ENCODE measurements at places on chromosomes 11 and 22. TPM values are rescaled to one million over a fixed set of nuclear protein-coding genes. Genes with fewer than 3 reads are reported as not detected.
A peak's percentile ranks its signal among the peaks of the same experiment; 100 is the strongest.

MYEOV gene
- 0.39 TPM for total RNA-seq

OR51B2 gene
- total RNA-seq: 0.20 TPM

OVCH2 gene
- not detected for total RNA-seq

INS gene
- not detected for total RNA-seq

CHEK1 gene
- 15.4 TPM for total RNA-seq

KDM4D gene
- total RNA-seq: 2.3 TPM

WNT11 gene
- 6.0 TPM for total RNA-seq

KRTAP5-8 gene
- total RNA-seq: not detected

DMC1 gene
- total RNA-seq: 3.9 TPM

ME3 gene
- total RNA-seq: 45.3 TPM

DNA sequence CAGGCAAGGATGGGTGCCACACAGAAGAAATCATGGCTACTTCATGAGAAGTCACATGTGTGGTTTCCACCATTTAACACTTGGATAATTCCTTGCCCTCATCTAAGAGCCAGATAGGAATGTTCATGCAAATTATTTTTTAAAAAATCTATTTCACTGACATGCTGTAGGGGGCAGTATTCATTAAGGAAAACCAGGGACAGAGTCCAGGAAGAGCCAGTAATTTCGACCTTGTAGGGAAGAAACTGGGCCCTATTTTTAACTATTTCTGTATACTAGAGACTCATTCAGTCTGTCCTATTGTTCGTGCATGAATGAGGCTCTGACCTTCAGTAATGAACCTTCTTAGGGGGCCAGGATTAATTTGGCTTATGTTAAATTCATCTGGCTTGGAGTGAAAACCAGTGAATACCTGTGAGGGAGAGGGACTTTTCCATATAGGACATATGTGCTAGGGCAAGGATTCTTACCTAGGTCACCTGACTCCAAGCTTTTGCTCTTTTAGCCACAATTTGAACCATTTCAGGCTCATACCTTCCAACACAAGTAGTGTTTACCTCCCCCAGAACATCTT, 192.7 kb downstream of the NAV2 start:
- H3K4me3 ChIP-seq: no peak overlapping the region
- DNase-seq: no peak

GRCh38 chr11:121032546-121032945, 8.6 kb downstream of the TBCEL start:
- no peak for DNase-seq
- no peaks in the 10 kb centered on the region for H3K4me1 ChIP-seq
- H3K4me3 ChIP-seq: no peak overlapping the region

DNA sequence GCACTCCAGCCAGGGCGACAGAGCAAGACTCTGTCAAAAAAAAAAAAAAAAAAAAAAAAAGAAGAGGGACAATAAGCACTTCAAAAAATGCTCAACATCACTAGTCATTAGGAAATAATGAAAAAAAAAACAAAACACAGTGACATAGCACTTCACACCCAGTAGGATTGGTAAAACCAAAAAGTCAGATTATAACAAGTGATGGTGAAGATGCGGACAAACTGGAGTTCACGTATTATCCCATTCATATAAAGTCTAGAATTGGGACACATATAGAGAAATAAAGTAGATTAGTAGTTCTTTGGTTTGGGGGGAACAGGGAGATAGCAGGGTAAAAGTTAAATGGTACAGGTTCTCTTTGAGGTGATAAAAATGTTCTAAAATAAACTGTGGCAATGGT, 64.6 kb downstream of the MRTFA start:
- H3K4me3 ChIP-seq: no peak overlapping the region
- H3K4me1 ChIP-seq: no peaks in the 10 kb centered on the region
- no peak overlapping the region for H3K27ac ChIP-seq
- no peak for DNase-seq
- no peaks in the 10 kb centered on the region for H3K36me3 ChIP-seq
- no peaks in the 10 kb centered on the region for H3K27me3 ChIP-seq

DNA sequence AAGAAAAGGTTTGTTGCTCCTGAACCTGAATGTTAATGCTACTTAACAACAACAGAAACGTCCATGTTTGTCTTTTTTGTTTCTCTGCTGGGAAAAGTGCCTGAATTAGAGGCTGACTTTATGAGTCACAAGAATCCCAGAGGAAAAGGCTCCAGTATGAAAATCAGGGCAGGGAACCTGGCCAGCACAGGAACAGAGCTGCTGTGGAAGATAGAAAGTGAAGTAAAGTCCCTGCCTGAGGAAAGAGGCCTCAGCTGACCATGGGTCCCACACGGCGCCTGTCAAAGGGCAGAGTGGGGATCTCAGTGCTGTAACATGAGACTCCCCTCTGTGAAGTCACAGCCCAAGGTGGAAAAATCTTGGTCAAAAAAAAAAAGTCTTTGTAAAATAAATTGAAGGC, 632.3 kb upstream of the CCDC90B start:
- H3K36me3 ChIP-seq: no peaks in the 10 kb centered on the region
- no peaks in the 10 kb centered on the region for H3K27me3 ChIP-seq

DNA sequence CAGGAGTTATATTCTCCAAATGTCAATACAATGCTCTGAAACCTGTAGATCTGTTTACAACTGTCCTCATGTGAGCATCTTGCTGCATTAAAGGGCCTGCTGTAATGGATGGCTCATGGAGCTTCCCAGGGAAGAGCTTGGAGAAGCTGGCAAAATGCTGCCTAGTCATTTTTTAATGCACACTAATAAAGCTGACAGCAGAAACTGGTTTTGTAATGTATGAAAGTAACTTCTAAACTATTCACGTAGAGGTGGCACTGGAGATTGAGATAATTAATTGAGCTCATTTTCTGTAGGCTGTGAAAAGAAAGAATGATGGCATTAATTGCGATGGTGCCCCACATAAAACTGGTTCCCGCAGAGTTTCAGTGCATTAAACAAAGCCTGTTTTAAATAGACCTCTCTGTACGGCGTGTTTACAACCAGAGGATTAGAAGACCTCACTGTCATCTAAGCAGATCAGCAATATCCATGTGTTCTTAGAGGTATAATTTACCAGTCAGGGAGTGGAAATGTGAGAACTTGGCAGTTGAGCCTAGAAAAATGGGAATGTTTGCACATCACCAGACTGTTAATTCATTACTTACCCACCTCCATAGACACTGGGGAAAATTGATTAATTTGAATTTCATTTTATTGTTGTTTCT, 16.0 kb downstream of the POLA2 start:
- no peak overlapping the region for H3K27ac ChIP-seq
- H3K4me1 ChIP-seq: no peaks in the 10 kb centered on the region
- H3K27me3 ChIP-seq: no peaks in the 10 kb centered on the region

DNA sequence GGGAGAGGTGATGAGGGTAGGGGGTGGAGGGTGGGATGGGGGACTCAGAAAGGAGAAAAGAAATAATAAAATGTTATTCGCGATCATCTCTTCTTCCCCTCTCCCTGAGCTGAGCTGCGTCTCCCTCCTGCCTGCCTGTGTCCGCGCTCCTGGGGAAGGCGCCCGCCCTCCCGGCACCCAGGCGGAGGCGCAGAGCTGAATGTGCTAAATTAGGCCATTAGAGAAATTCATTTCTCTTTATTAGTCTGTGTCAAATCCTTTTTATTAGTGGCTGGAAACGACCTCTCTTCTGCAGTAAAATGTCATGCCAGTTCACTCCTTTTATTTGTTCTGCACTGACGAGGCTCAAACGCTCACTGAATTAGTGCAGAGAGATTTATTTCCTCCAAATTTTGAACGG, 116.1 kb downstream of the FEZ1 start:
- H3K27me3 ChIP-seq: no peaks in the 10 kb centered on the region
- no peak for DNase-seq
- peaks cover 4% of the 10 kb centered on the region for H3K36me3 ChIP-seq
- H3K4me1 ChIP-seq: peaks cover 36% of the 10 kb centered on the region
- H3K27ac ChIP-seq: no peak overlapping the region

DNA sequence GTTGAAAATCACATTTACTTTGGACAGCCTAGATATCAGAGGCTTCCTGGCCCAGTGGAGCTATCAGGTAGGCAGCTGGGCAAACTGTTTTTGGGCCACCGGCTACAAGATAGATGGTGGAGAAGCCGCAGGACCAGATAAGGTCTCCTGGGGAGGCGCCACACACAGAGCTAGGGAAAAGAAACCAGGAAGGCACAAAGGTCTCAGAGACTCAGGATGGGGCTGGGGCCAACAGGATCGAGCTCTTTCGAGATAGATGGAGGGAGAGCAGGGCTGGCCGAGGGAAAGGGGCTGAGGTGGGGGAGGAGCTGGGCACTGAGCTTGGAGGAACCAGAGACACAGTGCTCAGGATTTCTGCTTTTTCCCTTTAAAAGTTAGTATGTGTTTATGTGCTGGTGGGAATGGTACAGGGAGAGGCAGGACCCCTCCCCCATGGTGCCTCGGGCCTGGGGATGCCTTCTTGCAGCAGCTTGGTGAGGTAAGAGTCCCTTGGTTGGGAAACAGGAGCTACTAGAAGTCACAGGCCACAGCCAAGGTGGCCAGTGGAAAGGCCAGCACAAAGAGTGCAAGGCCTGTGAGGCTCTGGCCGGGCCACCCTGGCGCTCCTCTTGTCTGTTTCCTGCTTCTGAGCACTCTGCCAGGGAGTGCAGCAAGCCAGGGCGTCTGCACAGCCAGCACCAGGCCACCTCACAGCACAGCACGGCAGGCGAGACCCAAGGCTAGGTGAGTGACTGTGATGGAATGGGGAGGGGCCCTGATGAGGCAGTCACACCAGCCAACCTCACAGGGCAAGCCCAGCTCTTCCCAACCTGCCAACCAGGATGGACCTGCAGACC, 11.5 kb upstream of the NAP1L4 start:
- H3K4me3 ChIP-seq: no peak overlapping the region
- peaks cover 81% of the 10 kb centered on the region for H3K36me3 ChIP-seq
- no peaks in the 10 kb centered on the region for H3K27me3 ChIP-seq

GRCh38 chr11:66970807-66971442, 4.2 kb upstream of the C11orf86 start:
- H3K27me3 ChIP-seq: no peaks in the 10 kb centered on the region
- H3K27ac ChIP-seq: peak overlapping the region; percentile 7
- DNase-seq: no peak
- no peak overlapping the region for H3K4me3 ChIP-seq
- peaks cover 19% of the 10 kb centered on the region for H3K4me1 ChIP-seq

GRCh38 chr11:70203751-70204465, 812 bp downstream of the FADD start:
- peak overlapping the region; percentile 83 for H3K4me3 ChIP-seq
- peak; percentile 45 for DNase-seq
- H3K36me3 ChIP-seq: peaks cover 38% of the 10 kb centered on the region
- H3K27me3 ChIP-seq: peaks cover 3% of the 10 kb centered on the region

- H3K27me3 ChIP-seq: no peaks in the 10 kb centered on the region
- no peak for DNase-seq
- H3K36me3 ChIP-seq: no peaks in the 10 kb centered on the region
- H3K4me3 ChIP-seq: no peak overlapping the region
- peaks cover 9% of the 10 kb centered on the region for H3K4me1 ChIP-seq
- no peak overlapping the region for H3K27ac ChIP-seq
These were observed 29.6 kb downstream of the EHF start for GRCh38 chr11:34650528-34650927.

GRCh38 chr11:131095511-131096185, 179.4 kb upstream of the SNX19 start:
- H3K4me3 ChIP-seq: no peak overlapping the region
- H3K27me3 ChIP-seq: no peaks in the 10 kb centered on the region
- no peaks in the 10 kb centered on the region for H3K4me1 ChIP-seq
- DNase-seq: no peak

DNA sequence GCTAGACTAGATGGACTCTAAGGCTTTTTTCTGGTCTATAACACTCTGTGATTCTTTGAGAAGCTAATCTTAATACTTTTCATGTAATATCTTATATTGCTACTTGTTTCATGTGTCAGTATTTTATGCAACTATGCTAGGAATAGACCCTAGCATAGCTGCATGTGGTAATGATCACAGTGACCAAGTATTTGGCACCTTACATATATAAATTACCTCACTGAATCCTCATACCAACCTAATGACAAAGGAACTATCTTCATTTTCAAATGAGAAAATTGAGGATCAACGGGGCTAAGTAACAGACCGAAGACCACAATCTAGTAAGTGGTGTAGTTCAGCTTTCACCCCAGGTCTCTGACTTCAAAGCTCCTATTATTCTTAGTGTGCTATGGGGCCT, 327.3 kb upstream of the PITPNB start:
- H3K27ac ChIP-seq: no peak overlapping the region
- DNase-seq: no peak
- H3K27me3 ChIP-seq: no peaks in the 10 kb centered on the region
- no peaks in the 10 kb centered on the region for H3K36me3 ChIP-seq
- H3K4me3 ChIP-seq: no peak overlapping the region
- H3K4me1 ChIP-seq: peaks cover 6% of the 10 kb centered on the region

DNA sequence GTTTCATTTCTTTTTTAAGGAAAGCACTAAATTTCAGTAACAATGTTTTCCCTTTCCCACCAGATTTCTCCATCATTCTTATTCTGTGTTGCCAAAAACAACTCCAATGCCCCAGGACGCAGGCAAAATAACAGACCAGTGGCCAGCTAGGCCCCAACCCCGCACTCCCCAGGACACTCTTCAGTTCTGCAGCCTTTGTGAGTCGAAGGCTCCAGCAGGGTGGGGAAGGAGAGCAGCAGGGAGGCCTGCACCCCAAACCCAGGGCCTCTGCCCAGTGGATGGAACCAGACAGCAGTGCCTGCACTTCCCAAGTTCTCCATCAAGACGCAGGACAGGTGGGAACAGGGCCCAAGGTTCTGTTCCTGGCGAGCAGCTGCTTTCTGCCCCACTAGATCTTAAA, 34.4 kb downstream of the PPP2R1B start:
- peak overlapping the region; percentile 87 for H3K27ac ChIP-seq
- peaks cover 75% of the 10 kb centered on the region for H3K4me1 ChIP-seq
- peaks cover 22% of the 10 kb centered on the region for H3K36me3 ChIP-seq
- H3K27me3 ChIP-seq: no peaks in the 10 kb centered on the region

GRCh38 chr11:33040033-33040861, 875 bp downstream of the TCP11L1 start:
- H3K4me1 ChIP-seq: peaks cover 3% of the 10 kb centered on the region
- H3K4me3 ChIP-seq: peak overlapping the region; percentile 92
- peak overlapping the region; percentile 99 for H3K27ac ChIP-seq

- no peak for DNase-seq
- no peak overlapping the region for H3K27ac ChIP-seq
- no peak overlapping the region for H3K4me3 ChIP-seq
- peaks cover 85% of the 10 kb centered on the region for H3K36me3 ChIP-seq
- no peaks in the 10 kb centered on the region for H3K4me1 ChIP-seq
- no peaks in the 10 kb centered on the region for H3K27me3 ChIP-seq
These were observed 21.7 kb downstream of the DERL3 start for GRCh38 chr22:23817146-23817545.

Data from spinal cord (tissue), 10 donors.